PC-3 (cell line): ENCODE measurements at places on chromosomes 1 and 21. TPM values are rescaled to one million over a fixed set of nuclear protein-coding genes. Genes with fewer than 3 reads are reported as not detected.

GRCh38 chr1:177235350-177235749, 64.6 kb downstream of the BRINP2 start:
- H3K27ac ChIP-seq = no peak overlapping the region
- H3K36me3 ChIP-seq = no peaks in the 10 kb centered on the region
- no peak overlapping the region for H3K4me3 ChIP-seq
- H3K27me3 ChIP-seq = no peaks in the 10 kb centered on the region

DNA sequence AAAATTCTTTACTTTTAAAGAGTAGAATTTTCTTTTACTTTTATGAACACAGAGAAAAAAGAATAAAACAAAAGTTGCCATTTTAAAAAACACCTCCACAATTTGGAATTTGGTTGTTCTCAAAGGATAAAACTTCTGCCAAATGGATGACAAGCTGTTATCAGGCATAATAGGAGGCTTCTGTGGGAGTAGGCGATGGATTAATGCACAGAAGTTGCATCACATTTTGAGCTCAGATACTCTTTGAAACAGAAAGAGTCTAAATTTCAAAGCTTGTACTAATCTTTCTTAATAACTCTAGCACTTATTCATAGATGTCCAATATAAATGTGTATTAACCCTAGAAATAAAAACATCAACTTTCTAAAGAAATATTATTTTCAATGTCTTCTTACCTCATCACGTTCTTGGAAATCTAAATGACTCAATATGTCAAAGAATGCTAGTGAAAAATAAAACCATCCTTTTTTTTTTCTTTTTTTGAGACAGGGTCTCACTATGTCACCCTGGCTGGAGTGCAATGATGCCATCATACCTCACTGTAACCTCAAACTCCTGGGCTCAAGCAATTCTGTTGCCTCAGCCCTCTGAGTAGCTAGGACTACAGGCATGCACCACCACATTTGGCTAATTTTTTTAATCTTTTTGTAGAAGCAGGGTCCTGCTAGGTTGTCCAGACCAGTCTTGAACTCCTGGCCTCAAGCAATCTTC, 112.8 kb upstream of the USP25 start:
- no peak overlapping the region for H3K4me3 ChIP-seq
- peaks cover 17% of the 10 kb centered on the region for H3K4me1 ChIP-seq
- H3K27me3 ChIP-seq = no peaks in the 10 kb centered on the region
- DNase-seq = no peak

DNA sequence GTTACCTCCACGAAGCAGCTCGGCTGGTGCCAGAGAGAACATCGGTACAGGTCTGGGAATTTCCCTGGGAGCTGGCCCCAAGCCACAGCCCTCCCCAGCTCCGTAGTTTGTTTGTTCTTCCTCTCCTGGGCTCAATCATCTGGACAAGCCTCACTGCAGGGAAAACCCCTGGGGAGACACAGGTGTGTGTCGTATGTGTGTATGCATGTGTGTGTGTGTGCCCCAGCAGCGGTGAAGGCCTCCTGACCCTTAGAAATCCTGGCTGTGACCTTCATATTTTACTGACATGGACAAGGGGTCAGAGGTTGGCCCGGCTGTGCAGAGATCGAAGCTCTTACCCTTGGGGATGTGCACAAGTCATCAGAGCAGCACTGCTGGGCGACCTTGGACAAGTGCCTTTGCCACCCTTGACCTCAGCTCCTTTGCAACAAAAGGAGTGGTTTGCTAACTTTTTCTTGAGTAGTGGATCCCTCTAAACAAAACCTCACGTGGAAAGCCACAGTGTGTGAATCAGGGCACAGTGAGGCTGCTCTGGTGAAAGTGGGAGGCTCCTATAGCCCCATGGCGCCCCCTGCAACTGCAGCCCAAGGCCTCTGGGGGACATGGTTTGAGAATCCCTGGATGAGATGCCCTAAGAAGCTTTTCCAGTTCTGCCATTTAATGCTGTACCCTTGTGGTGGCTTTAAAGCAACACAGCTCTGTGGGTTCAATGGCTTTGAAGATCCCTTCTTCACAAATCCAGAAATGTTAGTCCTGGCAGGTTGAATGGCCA, 12.3 kb upstream of the IL22RA1 start:
- no peaks in the 10 kb centered on the region for H3K27me3 ChIP-seq
- no peak overlapping the region for H3K4me3 ChIP-seq
- H3K36me3 ChIP-seq = no peaks in the 10 kb centered on the region
- DNase-seq = peak; percentile 28

GRCh38 chr1:168273575-168273974, 7.1 kb upstream of the TBX19 start:
- no peak overlapping the region for H3K4me3 ChIP-seq
- peaks cover 5% of the 10 kb centered on the region; the same call in 1 of the 2 replicates for H3K4me1 ChIP-seq
- no peaks in the 10 kb centered on the region for H3K27me3 ChIP-seq

DNA sequence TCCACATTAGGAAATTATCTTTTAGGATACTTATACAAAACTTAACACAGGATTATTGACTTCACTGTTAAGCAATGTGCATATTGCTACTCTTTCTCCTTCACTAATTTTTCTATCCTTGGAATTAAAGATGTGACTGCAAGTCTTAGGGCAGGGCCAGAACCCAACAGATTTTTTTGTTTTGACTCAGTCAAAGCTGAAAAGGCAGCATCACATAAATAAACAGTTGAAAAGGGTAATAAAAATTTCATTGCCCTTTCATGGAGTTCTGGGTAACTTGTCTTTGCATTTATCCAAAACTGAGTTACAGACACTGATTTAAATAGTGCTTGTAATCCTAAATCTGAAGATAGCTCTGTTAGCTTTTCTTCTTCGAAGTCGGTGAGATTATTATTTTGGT, 1.9 kb upstream of the TMEM35B start:
- H3K4me1 ChIP-seq = peaks cover 30% of the 10 kb centered on the region
- peak; percentile 70 for DNase-seq
- H3K27me3 ChIP-seq = no peaks in the 10 kb centered on the region
- no peak overlapping the region for H3K4me3 ChIP-seq
- peak overlapping the region; percentile 14; the same call in 1 of the 2 replicates for H3K27ac ChIP-seq
- peaks cover 4% of the 10 kb centered on the region; the same call in 1 of the 2 replicates for H3K36me3 ChIP-seq

FBXO28 gene
- total RNA-seq = 57.7 and 82.6 TPM in 2 replicates

GRCh38 chr1:194161591-194161990, 975.2 kb upstream of the B3GALT2 start:
- no peaks in the 10 kb centered on the region for H3K36me3 ChIP-seq
- no peak for DNase-seq
- H3K27ac ChIP-seq = no peak overlapping the region
- H3K27me3 ChIP-seq = no peaks in the 10 kb centered on the region
- H3K4me1 ChIP-seq = no peaks in the 10 kb centered on the region

DNA sequence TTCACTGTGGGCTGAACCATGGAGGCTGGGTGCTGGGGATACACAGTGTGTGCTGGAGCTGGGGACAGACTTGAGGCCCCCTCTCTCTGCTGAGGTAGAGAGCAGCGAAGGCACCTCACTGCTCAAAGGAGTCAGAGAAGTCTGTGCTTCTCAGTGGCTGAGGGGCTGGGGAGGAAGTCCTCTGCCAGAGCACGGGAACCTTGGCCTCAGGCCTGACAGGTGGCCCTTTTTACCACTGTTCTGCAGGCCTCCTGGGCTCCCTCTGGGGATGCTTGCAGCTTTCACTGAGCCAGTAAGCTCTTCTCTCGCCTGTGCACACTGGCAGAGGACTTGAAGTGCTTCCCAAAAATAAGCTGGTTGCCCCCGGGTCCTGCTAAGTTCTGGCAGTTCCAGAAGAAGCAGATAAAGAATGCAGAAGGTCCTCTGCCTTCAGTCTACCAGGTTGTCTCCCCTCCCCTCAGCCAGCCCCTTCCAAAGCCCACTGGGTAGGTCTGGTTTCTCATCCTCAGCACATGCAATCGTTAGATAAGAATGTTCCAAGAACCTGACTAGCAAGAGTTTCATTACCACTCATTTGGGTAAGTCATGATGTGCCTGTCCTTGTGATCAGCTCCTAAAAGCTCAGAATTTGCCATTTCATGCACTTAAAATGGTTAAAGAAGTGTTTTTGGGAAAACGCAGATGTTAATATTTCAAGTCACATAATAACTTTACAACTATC, 53.9 kb downstream of the TENT5C start:
- peaks cover 24% of the 10 kb centered on the region for H3K4me1 ChIP-seq
- DNase-seq = no peak
- no peak overlapping the region for H3K4me3 ChIP-seq
- H3K27ac ChIP-seq = no peak overlapping the region
- no peaks in the 10 kb centered on the region for H3K27me3 ChIP-seq

DNA sequence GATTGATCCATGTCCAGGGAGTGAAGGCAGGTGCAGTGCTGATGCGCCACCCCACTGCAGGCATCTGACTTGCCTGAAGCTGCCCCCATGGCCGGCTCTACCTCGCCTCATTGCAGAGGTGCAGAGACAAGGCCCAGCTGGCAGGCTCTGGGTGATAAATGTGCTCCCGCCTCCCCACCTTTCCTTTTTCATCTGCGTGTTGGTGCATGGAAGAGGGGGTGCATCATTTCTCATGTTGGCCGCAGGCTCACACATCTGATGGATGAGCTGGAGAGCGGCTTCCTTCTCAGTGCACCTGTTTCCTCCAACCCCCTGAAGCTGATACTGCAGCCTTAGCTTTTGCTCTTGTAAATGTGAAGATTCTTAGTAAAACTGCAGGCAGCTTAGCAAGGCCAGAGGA, 306.0 kb upstream of the KAZN start:
- H3K27ac ChIP-seq = no peak overlapping the region
- no peak for DNase-seq
- no peaks in the 10 kb centered on the region for H3K27me3 ChIP-seq
- H3K4me1 ChIP-seq = peaks cover 18% of the 10 kb centered on the region
- H3K36me3 ChIP-seq = no peaks in the 10 kb centered on the region

- peaks cover 19% of the 10 kb centered on the region for H3K36me3 ChIP-seq
- H3K4me3 ChIP-seq = no peak overlapping the region
- no peak overlapping the region for H3K27ac ChIP-seq
These were observed 9.3 kb downstream of the CTH start for GRCh38 chr1:70420320-70420719.

- no peaks in the 10 kb centered on the region for H3K27me3 ChIP-seq
- peaks cover 64% of the 10 kb centered on the region for H3K4me1 ChIP-seq
- peak overlapping the region; percentile 43; the same call in 1 of the 2 replicates for H3K4me3 ChIP-seq
These were observed 106.5 kb downstream of the HLCS start for GRCh38 chr21:36859744-36860501.

DNA sequence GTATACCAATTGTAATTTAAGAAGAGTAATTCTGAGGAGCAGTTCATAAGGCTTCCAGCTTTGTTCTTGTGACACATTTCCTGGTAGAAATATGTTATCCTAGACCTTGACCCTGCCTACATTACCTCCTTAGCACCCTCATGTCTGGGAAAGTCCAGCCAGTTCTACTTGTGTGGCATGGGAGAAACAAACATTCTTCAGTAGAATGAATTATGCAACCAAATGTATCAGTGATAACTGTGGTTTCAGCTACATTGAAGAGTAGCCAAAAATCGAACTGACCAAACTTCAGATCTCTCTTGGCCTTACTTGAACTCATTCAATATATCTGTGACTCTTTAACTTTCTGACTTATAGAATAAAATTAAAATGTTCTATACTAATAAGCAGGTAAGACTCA, 308.1 kb upstream of the LYPLAL1 start:
- H3K4me1 ChIP-seq = peaks cover 12% of the 10 kb centered on the region
- DNase-seq = peak; percentile 66
- no peak overlapping the region for H3K27ac ChIP-seq
- H3K27me3 ChIP-seq = no peaks in the 10 kb centered on the region
